ENCODE measurements at places on chromosomes 11 and 22.

- DNase-seq = no peak
These were observed 50.3 kb downstream of the CHRDL2 start for GRCh38 chr11:74680703-74681531.

GRCh38 chr11:88508418-88508758 lies 170.9 kb upstream of the CTSC start:
- no peak for DNase-seq

DNA sequence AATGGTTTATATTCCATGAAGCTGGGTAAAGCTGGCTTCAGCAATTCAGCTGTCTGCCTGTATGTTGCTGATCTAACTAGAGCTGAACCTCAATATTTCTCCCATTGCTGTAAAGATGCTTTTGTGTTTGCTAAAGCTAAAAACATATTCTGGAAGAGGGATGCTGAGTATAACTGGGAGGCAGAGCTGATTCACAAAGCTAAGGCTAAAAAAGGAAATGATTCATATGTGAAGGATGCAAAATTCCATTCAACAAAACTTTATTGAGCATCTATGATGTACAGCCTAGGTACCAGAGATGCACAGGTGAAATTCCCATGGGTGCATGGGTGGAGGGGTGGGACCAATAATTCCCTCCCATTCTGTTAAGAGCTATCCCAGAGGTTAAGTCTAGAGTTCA lies 193.9 kb downstream of the KIF18A start:
- DNase-seq = no peak

GRCh38 chr22:38935023-38935422 lies 22.4 kb upstream of the APOBEC3A start:
- DNase-seq = no peak

- DNase-seq = no peak
These were observed 168.5 kb downstream of the ARHGAP42 start for GRCh38 chr11:100855466-100856067.

GRCh38 chr11:73326929-73327811 lies 19.1 kb downstream of the ARHGEF17 start:
- DNase-seq = no peak

GRCh38 chr11:131734871-131735270 lies 364.5 kb downstream of the NTM start:
- DNase-seq = no peak

DNA sequence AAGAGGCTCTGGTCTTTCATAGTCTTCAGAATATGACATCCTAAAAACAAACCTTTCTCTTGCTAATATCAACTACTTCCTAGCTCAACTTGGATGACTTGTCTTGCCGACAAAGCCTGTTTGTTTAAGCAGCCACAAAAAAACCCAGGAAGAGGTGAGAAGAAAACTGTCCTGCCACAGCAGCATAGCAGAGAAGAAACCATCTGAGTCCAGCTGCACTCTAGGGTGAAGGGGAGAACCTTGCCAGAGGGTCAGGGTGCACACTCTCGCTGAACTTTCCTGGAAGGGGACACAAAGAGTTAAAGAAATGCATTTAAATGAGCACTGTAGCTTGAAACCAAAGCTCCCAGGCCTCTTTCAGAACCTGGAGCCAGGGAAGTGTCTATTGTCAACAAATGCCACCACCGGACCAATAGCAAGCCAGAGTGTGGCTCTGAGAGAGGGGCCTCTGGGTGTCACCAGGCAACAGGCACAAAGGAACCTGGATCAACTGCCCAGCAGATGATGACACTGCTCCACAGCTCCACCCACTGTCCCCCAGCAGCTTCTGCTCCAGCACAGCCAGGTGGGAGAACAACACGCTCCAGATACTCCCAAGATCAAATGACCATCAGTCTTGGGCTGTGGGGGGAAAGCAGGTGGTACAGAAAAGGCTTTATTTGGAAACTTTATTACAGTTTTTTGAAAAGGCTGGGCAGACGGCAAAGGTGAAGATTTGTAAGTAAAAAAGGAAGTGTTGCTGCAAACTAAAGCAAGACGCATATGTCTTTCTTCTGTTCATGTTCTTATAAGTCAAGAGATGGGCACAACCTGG lies 105.7 kb downstream of the RASSF10 start:
- DNase-seq = no peak

GRCh38 chr11:126521196-126521595 lies 165.7 kb downstream of the ST3GAL4 start:
- no peak for DNase-seq

DNA sequence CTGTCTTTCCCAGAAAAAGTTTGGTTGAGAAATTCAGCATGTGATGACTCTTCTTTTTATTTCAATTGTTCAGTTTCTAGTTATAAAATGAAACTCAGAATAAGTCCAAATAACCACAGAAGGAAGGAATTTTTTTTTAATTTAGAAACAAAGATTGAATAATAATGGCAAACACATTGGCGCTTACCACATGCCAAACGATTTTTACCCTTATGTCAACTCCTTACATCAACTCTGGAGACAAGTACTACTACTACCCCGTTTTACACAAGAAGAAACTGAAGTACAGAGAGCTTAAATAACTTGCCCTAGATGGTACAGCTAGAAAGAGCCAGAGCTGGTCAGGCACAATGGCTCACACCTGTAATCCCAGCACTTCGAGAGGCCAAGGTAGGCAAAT lies 52.4 kb downstream of the AHNAK start:
- DNase-seq = no peak

DNA sequence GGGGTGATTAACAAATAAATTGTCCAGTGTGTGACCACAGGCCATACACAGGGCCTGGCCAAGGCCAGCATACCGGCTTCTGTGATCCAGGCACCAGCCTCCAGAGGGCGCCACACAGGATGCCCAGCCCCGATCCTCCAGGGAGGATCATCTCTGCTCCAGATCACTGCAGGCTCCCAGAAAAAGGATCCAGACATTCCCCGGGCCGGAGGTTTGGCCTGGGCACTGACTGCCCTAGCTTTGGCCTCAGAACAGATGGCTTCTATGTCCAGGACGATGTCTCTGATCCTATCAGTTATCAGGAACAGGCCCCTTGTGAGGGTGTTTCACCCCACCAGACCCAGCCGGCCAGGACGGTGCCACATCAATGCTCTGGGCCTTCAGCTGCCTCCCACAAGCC lies 74.5 kb upstream of the LMO1 start:
- DNase-seq = no peak

- no peak for DNase-seq
These were observed 117.9 kb downstream of the MED15 start for GRCh38 chr22:20625270-20625669.

- no peak for DNase-seq
These were observed 3.1 kb downstream of the TNNT3 start for GRCh38 chr11:1922481-1923081.

- no peak for DNase-seq
These were observed 19.1 kb downstream of the INCENP start for GRCh38 chr11:62142921-62143320.

DNA sequence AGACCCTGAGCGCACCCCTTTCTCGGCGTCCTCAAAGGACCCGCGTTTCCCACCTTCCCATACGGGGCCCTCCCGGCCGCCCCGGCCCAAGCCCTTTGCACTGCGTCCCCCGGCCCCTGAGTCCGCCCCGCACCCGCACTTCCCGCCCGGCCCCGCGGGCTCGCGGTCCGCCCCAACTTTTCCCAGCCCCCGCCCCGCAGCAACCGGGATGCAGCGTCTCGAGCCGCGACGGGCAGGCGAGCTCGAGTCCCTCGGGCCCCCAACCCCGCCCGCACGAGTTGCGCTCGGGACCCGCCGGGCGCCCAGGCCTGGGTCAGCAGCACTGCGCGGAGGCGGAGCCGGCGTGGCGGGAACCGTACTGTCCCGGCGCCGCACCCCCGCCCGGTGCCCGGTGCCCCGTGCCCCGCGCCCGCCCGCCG lies 371 bp downstream of the SMCO4 start:
- no peak for DNase-seq

DNA sequence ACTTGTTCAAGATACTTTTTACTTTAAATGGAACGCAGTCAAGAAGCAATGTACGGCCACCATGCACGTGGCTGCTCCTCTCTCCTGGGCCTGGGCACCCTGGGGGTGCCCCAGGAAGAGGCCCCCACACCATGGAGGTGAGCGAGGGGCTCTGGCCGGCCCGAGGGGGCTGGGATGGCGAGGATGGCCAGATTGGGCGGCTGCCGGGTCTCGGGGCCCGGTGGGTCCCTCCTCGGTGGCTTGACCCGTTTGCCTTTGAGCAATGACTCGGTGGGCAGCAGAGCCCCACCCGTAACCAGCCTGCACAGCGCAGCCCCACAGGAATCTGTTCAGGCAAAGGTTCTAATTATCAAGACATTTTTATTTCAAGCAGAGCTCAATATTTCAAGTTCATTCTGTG lies 167.4 kb downstream of the BRD1 start:
- DNase-seq = no peak

- no peak for DNase-seq
These were observed 152.0 kb downstream of the LRRC4C start for GRCh38 chr11:41307296-41308080.

DNA sequence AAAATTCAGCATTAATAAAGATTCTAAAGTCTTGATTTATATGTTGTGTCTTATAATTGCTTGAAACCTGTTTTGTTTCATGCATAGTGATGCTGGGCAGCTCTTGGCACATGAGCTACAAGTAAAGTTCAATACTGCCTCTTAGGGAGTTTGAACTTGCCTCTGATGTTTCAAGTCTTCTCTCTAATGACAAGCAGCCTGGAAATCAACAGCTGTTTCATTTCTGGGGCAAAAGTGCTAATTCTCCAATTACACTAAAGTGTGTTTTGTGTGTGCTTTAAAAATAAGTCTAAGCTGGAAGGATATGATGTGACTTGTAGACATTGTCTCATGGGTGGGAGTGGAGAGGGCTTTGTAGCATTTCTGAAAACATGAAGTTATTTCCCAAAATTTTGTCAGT lies 23.7 kb upstream of the SESN3 start:
- no peak for DNase-seq

DNA sequence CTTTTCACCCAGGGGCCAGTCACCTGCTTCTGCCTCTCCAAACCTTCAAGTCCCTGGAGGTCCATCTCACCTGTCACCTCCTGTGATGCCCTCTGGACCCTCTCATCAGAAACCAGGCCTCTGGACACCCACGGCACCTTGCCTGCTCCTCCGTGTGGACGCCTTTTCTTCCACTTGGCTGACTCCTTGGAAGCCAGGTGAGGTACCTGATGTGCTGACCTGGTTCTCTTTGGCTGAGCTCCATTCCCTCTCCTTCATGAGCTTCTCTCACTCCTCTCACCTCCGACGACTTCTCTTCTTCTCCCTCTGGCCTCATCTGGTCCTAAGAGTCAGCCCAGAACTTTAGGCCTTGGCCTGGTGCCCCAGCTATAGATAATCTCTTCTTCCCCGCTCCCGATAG lies 99.3 kb downstream of the CEP164 start:
- no peak for DNase-seq

DNA sequence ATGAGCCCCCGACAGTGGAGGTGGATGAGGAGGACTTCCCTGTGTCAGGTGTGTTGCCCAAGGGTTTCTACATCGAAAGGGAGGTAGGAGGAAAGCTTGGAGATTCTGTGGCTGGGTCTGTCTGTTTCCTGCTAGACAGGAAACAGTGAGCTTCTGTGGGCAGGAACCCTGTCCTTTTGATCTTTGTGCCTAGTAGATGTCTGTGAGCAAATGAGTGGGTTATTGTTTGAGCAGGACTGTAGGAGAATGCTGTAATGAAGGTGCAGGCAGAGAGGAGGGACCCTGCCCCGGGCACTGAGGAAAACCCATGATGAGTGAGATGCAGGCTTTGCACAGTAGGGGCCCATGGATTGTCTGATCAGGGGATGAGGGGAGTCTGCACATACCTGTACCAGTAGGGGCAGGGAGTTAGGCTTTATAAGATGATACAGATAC lies 14.0 kb downstream of the USP35 start:
- DNase-seq = peak; percentile 32

GRCh38 chr11:44829838-44830237 lies 103.1 kb downstream of the TSPAN18 start:
- no peak for DNase-seq

- DNase-seq = no peak
These were observed 132.5 kb upstream of the KIRREL3 start for GRCh38 chr11:127133061-127133460.

- DNase-seq = no peak
These were observed 29.2 kb downstream of the SGSM3 start for GRCh38 chr22:40399621-40400020.

DNA sequence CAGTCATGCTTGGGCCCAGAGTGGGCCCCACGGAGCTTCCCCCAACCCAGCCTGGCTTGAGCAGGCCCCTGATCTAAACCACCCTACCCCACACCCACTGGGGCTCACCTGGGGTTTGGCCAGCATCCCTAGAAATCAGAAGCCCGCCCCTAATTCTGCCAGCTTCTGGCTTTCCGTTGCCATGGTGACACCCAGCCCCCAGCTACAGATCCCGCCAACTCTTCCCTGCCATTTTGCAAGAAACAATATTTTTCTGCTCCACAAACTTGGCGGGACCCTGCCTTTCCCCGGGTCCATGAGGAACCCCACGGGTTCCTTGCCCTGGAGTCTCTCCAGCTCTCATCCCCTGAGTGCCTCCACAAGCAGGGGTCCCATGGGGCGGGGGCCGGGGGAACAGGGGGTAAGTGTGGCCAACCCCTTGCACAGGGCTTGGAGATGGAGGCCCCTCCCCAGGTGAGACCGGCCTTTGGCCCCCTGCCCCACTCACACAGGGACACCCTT lies 90.0 kb downstream of the CDKN1C start:
- no peak for DNase-seq

- no peak for DNase-seq
These were observed 534.4 kb downstream of the MN1 start for GRCh38 chr22:27267145-27267544.

GRCh38 chr11:83222499-83222898 lies 29.0 kb downstream of the ANKRD42 start:
- no peak for DNase-seq

GRCh38 chr11:130616573-130616972 lies 168.1 kb downstream of the ADAMTS15 start:
- no peak for DNase-seq

DNA sequence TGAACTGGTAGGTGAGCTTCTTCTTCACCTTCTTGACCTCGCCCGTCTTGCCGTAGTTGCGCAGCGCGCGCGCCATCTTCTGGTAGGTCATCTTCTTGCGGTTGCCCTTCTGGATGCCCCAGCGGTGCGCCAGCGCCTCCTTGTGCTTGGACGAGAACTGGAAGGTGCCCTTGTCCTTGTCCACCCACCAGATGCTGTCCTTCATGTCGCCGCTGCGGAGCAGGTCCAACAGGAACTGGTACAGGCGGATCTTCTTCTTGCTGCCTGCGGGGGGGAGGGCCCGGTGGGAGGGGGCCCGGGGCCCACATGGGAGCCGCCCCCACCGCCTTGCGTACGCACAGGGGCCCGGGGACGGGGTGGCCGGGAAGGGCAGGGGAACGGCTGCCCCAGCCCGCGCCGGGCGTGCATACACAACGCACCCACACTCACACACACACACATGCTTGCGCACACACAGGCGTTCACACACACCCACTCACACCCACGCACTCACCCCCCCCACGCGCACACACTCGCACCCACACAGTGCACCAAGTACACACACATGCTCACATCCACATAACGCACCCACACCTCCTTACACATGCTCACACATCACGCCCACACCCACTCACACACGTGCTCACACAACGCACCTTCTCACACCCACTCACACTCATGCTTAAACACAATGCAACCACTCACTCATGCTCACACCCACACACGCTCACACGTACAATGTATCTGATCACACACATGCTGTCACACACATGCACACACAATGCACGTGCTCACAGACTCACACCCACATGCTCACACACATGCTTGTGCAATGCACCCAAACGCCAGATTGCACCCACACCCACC lies 3.0 kb upstream of the MYBPC3 start:
- DNase-seq = no peak
